Epithelial cell of umbilical artery (primary cell): ENCODE measurements at places on chromosomes 1 and 21. TPM values are rescaled to one million over a fixed set of nuclear protein-coding genes. Genes with fewer than 3 reads are reported as not detected.

Gene TTLL10
- not detected in 2 replicates for total RNA-seq

Gene SETSIP
- 0.32 TPM in 1 of 2 replicates, not detected in the other for total RNA-seq

Gene KCNJ9
- not detected in 2 replicates for total RNA-seq

Gene TAL1
- total RNA-seq, result 20.5 and 39.8 TPM in 2 replicates

Gene SPATA1
- total RNA-seq, result 1.6 TPM in 1 of 2 replicates, not detected in the other

Gene UBL4B
- total RNA-seq, result not detected in 2 replicates

Gene SPRR2G
- total RNA-seq, result not detected in 2 replicates

Gene DENND2C
- total RNA-seq, result 0.15 and 0.65 TPM in 2 replicates

Gene GRHL3
- total RNA-seq, result not detected in 2 replicates

Gene CACNA1E
- total RNA-seq, result not detected in 2 replicates

Gene CFHR1
- not detected in 2 replicates for total RNA-seq
